ENCODE measurements at places on chromosomes 5 and 9. TPM values are rescaled to one million over a fixed set of nuclear protein-coding genes. Genes with fewer than 3 reads are reported as not detected.

Gene PCDHGB1
- polyA plus RNA-seq = 0.47 TPM

GRCh38 chr9:93265301-93265971 is 81.5 kb downstream of the WNK2 start:
- no peak for DNase-seq

GRCh38 chr5:38329132-38329715 is 70.9 kb downstream of the EGFLAM start:
- DNase-seq = no peak

Gene SAXO1
- 0.03 TPM for polyA plus RNA-seq

- no peak for DNase-seq
These were observed 348.7 kb downstream of the MAN2A1 start for GRCh38 chr5:110038297-110038997.

GRCh38 chr9:110895147-110895905 is 142.9 kb downstream of the LPAR1 start:
- DNase-seq = no peak

Gene CEL
- polyA plus RNA-seq = 1.4 TPM

- no peak for DNase-seq
These were observed 42.6 kb downstream of the NPR3 start for GRCh38 chr5:32753765-32754164.

GRCh38 chr5:149759986-149760853 is 30.1 kb downstream of the PPARGC1B start:
- DNase-seq = no peak

- DNase-seq = no peak
These were observed 100.9 kb upstream of the PTGER4 start for GRCh38 chr5:40578501-40579451.

Gene SPATA31C1
- polyA plus RNA-seq = not detected
